ENCODE measurements at places on chromosomes 2 and 18.

- DNase-seq, result peak; percentile 8
These were observed 257.3 kb upstream of the SESTD1 start for GRCh38 chr2:179521944-179522343.

DNA sequence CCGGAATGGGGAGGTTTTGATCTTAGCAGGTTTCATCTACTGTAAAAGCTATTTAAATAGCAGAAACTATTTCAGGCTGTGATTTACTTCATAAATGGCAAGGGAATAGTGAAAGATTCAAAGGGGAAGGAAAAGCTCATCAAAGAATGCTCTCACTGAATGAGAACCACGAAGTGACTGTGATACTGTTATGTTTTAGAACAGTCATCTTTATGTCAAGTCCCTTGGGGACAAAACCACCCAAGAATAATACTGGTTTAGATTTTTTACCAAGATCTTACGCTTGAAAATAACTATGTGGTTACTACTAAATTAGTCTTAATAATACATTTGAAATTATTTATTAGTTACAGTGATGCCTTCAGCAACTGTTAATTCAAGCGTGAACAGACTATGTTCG lies 28.1 kb downstream of the FARSB start:
- DNase-seq, result no peak

DNA sequence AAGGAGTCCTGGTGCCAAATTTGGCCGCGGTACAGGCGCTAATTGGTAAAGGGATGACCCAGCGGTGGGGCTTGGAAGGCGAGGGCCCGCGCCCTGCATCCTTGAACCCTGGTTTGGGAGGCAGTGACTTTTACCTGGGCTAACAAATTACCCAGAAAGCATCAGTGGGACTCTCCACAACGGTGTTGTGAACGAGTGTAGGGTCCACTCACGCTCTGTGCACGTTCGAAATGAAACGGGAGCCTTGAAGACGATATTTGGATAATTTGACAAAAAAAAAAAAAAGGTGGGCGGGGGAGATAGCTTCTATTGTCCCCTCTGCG lies 3.0 kb upstream of the PAX3 start:
- no peak for DNase-seq

- no peak for DNase-seq
These were observed 246.0 kb upstream of the KCNJ3 start for GRCh38 chr2:154452471-154452870.

DNA sequence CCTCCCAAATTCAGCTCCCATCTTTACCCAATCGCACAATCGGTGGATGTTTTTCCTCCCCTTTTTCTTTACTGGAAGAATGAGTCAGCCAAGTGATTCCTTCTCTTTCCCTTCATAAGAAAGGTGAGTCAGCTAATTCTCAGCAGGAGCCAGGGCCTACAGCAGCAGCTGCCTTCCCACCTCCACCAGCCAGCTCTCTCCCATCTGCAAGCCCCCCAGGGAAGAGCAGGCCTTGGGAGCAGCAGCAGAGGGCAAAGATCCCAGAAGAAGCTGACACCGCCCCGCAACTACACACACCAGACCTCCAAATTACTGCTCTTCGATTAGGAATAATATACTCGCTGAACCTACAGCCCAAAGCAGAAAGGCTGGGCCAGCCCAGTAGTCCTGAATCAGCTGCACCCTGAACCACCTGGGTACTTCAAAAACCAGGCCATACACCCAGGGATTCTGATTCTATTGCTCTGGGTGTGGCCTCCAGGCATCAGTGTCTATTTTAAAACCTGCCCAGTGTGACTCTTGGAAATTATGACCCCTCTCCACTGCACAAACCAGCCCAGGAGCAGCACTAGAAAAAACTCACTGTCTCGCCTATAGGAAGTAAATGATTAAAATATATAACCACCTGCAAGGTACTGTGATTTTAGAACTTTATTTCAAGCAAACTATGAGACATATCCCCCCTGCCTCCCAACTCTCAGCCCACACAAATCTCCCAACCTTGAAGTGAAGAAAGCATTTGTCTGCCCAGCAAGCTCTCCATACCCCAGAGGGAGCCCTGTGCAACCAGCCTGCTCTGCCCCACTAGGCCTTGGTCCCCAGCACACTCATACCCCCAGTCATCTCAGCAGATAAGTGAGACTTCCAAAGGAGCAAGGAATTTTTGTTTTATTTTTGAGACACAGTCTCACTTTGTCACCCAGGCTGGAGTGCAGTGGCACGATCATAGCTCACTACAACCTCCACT lies 7.3 kb downstream of the SFXN5 start:
- DNase-seq, result peak; percentile 64

DNA sequence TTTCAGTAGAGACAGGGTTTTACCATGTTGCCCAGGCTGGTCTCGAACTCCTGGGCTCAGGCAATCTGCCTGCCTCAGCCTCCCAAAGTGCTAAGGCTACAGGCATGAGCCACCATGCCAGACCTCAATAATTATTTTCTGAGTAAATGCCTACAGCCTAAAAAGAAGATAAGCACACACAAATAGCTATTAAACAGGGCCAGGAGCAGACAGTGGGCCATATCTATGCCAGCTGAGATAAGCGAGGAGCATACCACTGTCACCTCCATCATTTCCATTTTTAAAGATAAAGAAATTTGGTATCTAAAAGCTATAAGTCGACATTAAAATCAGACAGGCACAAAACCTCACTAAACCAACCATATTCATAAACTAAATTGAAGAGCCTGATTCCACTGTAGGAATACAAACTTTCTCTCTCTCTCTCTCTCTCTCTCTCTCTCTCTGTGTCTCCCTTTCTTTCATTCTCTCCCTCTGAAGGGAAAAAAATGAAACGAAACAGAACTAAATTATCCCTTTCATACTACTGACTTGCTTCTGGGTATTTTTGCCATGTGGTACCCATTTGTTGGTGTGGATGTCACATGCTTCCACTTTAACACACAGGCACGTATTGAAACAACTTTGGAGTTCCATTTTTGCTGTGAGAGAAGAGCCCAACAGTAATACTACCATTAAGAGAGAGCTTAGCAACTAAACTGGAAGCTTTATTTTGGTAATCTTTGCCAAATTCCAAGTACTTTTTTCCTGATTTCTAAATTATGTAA lies 51.0 kb downstream of the FARSB start:
- no peak for DNase-seq

- DNase-seq, result no peak
These were observed 92.1 kb downstream of the AOX1 start for GRCh38 chr2:200677721-200678532.

- DNase-seq, result no peak
These were observed 49.9 kb downstream of the MRPL35 start for GRCh38 chr2:86249176-86249575.

DNA sequence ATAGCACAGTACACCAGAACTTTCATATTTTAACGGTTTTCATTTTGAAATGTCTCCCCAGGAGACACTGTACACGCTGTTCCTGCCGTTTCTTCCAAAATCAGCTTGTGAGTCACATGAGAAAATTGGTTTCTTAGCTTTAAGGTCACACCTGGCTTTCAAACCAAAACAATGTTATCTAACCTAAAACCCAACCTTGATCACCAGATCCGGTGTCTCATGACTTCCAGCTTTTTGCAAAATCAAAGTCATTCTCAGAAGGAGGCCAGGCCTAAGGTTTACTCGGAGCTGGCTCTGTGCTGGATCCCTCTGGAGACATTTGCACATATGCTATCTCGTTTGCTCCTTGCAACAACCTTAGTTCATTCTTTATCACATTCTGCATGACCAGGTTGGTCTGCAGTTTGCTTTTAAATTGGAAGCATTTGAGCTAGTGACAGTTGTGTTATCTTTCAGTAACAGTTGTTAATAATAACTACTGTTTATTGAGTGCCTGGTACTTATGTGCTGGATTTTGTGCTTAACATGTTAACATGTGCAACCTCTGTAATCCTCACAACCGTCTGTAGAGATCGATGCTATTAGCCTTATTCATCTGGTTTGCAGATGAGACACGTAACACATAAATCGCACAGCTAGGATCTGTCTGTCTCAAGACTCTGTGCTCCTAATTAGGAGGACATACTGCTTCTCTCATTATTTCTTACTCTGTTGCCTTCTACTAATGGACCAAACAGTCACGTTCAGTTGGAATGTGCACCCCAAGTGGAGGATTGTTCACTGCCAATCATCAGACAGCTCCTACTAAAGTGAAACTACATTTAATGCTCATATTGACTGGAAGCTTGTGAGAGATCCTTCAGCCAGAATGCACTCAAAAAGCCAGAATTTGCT lies 105.5 kb downstream of the RNF144A start:
- no peak for DNase-seq

- DNase-seq, result no peak
These were observed 57.3 kb downstream of the SLC8A1 start for GRCh38 chr2:40394597-40394996.

Data from NCI-H460 (cell line).